ENCODE measurements at places on chromosomes 16 and 17.

DNA sequence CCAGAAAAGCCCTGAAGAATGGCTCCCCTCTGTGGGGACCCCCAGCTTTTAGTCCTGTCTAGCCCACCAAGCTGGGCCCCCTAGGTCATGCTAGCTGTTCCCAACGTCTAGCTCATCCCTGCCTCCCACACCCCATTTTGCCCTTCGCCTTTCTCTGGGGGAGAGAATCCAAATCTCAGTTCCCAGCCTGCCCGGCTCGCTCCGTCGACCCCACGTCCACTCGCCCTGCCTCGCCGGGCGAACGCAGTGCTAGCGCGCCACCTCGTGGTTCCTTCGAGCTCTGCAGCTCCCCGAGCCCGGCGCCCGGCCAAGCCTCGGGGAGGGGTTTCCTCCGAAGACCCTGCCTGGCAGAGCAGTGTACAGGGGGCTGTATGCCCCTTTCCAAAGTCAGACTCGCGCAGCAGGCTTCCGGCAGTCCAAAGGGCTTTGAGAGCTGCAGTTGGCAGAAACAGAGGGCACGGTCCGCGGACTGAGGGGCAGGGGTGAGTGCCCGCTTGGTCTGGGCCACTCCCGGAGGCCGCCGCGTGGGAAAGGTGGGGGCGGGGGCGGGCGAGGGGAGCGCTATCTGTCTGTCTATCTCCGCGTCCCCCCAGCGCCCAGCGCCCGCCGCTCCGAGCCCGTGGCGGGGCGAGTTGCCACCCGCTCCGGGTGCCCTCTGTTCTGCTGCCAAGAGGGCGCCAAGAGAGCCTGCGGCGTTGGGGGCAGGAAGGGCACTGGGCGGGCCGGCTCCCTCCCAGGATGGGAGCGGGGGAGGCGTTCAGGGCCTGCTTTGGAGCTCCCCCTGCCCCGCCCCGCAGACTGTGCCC lies 1.7 kb upstream of the DLX3 start:
- DNase-seq, result peak; percentile 58

GRCh38 chr16:88619859-88620815 lies 18.2 kb upstream of the IL17C start:
- DNase-seq, result peak; percentile 33

DNA sequence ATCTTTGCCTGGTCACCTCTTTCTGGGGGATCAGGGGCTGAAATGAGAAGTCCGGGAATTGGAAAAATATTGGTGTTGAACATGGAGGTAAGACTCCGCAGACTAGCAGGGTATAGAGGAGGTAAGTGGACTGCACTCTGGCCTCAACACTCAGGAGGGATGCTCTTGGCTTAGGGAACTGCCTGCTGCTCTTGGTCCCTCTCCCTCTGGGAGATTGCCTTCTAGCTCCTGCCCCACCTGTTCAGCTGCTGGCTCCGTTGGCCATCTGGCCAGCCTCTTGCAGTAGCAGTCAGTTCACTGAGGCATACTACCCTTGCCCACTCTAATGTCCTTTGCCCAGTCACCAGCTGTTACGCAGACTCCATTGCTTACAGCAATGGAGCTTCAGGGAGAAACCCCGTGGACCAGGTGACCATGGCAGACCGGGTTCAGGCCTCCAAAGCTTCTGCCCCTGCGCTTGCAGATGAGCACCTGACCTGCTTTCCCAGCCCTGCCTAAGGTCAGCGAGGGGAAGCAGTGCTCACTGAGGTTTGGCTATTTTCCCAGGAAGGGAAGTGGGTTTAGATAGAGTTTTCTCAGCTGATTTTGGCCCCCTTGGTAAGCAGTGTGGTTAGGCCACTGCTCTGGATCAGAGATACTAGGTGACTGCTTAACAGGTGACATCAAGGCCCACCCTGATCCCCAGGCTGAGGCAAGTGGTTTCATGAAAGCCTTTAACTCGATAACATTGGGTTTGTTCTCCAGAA lies 11.9 kb downstream of the CDK5RAP3 start:
- no peak for DNase-seq

DNA sequence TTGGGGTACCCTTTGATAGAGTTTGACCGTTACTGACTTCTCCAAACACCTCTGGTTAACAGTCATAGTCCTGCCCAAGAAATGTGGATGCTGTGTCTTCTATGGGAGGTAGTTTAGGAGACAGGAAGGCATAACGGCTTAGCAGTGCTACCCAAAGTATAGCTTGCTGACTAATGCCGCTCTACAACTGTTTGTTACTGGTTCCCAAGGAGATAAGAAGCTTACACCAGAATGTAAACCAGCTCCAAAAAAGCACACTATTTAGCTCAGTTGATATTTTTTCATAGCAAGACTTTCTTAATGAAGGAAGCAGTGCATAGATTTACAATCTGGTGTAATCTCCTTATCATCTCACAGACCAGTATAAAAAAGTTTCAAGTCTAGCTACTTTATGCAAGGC lies 95.7 kb downstream of the HS3ST3B1 start:
- DNase-seq, result no peak

GRCh38 chr16:65908568-65908967 lies 457.9 kb upstream of the CDH5 start:
- DNase-seq, result no peak

DNA sequence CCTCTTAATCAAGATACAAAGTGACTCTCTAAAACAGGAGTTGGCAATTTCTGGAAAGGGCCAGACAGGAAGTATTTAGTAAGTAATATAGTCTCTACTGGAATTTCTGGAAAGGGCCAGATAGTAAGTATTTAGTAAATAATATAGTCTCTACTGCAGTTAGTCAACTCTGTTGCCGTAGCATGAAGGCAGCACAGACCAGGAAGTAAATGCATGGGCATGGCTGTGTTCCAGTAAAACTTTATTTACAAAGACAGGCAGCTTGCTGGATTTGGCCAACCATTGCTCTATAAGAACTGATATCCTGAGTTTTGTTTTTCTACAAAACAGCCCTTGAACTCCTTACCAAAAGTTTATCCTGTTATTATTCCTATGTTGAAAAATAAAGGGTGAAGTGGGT lies 16.9 kb downstream of the LDAF1 start:
- no peak for DNase-seq

DNA sequence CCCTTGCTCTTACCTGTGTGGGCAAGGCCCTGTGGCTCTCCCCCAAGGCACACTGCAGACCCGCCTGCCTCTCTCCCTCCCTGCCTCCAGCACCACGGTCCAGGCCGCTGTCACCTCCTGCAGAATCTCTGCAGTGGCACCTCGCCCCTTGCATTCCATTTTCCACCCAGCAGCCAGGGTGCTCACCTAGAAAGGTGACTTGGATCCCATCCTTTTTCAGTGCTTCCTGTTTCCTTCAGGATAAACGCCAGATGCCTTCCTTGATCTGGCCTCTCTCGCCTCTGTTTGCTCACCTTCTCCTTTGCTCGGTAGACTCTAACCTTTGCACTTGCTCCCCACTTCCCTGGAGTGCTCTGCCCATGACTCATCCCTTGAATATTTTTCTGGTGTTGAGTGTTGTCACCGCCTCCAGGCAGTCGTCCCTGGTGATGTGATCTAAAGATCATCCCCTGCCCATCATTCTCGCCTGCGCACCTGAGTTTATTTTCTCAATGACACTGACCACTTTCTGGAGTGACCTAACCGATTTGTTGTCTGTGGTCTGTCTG lies 79.2 kb upstream of the LGALS9 start:
- no peak for DNase-seq

DNA sequence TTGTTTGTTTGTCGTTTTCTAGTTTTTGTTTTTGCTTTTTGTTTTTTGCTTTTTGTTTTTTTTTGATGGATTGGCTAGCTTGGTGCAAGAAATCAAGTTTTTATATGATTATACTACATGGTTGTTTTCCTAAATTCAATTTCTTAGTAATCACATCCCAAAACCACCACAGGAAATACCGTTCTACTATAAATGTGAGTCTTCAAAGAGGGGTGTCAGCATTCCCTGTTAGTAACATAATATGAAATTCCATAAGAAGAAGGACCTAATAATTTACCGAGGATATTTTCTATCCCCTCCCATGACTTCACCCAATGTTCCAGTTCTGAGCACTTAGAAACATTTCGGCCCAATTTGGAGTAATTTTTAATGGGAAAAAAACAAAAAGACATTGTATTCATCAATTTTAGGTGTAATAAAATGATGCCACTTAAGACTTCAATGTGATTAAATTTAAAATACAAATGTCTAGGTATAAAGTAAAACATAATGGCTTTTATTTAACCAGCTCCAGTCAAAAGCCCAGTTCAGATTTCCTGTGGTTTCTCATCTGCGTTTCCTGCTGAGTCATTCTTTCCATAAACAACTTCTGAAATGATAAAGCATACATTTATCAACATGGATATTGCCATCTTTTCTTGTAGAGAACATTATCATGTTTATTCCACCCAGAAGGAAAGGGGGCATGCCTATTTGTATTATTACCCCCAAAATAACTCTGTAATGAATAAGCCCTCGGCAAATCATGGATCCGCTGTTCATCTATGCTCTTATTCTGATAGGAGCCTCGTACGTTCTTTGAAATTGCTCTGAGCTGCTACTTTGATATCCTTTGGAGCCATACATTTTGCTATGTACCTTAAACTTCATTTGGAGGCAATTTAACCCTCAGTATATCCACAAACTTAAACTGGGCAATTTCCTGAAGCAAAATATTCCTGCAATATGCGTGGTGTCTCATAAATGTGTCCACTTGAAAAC lies 28.1 kb downstream of the HSBP1 start:
- DNase-seq, result no peak

DNA sequence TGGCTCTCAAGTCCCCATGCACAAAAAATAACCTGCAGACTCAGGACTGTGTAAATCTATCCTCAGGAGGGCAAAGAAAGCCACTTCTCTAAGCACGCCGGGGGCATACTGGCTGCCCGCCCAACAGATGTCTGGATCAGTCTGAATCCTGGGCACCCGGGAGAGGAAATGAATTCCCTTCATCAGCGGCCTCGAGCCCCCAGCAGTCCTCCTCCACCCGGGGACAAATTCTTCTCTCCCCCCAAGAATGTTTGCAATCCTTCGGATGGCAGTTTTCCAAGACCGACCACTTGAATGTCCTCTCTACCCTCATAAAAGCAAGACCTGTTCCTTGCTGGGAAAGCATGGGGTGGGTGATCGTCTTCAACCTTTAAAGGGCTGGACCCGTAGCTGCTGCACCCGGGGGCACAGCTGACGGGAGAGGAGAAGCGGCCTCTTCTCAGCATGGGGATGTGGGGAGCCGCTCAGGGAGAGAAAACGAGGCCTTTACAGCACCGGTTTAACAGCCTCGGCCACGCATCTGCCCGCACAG lies 9.4 kb upstream of the MAP2K3 start:
- DNase-seq, result no peak

DNA sequence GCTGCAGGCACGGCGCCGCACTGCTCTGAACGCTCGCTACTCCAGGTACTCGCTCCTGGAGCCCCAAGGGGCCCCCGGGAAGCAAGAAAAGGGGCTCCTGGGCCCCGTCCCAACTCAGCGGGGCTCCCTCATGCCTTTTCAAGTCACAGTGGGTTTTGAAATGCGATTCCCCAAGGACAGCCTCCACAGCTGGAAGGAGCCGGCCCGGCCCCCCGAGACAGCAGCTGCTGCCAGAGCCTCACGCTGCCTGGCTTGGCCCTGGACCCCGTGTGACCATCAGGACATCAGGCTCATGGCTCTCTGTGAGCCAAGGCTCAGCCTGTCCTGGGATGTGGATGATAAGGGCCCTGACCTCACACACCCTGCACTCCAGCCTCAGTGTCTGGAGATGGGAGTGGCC lies 80.6 kb downstream of the LMF1 start:
- DNase-seq, result no peak

GRCh38 chr17:27985736-27986399 lies 56.6 kb upstream of the NLK start:
- no peak for DNase-seq

DNA sequence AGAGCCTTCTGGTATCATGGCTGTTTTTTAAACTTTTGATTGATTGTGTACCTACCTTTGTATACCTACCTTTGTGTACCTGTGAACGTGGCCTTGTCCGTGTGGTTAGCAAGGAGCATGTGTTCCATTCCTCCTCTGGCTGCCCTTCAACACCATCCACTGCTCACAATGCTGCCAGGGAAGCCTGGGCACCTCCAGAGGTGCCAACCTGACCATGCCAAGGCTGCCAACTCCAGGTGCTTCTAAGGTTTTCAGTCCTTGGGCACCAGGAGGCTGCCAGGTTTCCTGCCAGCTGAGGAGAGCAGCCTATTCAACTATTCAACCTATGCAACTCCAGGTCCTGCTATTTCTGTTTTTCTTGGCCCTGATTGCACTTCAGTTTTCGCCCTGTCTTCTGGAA lies 17.6 kb upstream of the ARL4D start:
- no peak for DNase-seq

DNA sequence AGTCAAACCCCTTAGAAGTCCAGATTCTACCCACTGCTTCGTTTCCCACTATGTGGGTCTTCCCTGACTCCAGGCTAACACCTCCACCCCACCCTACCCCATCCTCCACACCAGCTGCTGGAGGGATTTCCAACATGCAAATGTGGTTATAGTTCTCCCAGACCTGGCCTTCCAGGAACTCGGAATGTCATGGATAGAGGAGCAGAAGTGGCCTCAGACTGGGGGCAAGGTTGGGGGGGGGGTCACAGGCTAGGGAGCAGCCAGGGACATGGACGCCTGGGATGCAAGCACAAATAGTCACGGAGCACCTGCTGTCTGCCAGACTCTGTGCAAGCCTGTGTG lies 2.0 kb downstream of the CAMKK1 start:
- no peak for DNase-seq

DNA sequence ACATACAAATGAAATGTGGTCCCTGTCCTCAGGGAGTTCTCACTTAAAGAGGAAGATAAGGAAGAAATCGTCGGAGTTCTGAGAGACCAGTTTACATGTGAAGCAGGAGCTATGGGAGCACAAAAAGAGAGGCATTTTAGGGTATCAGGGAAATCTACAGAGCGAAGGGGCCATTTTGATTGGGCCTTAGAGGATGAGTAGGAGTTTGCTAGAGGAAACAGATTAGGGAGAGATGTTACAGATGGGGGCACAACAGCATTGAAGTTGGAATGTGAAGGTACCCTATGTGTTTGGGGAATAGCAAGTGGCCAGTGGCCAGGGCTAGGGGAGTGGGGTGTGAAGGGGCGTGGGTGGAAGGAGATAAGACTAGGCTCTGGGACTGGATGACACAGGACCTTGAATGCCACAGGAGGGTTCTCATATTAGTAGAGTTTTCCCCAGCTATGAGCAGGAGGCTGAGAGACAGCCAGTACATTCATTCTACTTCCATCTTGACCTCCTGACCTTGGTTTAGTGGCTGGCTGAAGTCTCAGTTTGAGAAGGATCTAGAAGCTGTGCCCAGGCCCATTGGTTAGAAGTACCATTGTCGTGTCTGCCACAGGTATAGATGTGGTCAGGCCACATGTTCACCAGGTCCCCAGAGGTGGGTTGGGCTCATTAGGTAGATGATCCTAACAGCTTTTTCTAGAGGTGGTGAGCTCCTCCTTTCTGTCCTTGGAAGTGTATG lies 34.8 kb downstream of the CPNE2 start:
- no peak for DNase-seq

DNA sequence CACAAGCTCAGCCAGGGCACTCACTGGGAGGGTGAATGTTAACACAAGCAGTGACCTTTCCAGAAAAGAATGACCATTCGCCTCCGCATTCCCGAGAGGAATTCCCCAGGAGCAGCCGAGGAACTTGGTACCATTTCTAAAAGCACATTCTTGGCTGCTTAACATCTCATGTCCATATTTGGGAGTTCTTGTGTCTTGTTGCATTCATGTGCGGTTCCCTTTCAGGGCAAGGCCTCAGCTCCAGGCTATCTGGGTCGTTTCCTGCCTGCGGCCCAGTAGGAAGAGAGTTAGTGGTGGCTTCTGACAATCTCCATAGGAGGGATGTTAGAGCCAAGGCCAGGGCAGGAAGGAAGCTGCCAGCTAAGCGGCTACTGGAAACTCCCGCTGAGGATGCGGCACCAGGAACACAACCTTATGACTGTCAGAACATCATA lies 27.8 kb upstream of the MEAK7 start:
- no peak for DNase-seq

All from stimulated activated CD4-positive, alpha-beta T cell treated with anti-CD3 and anti-CD28 coated beads, Interleukin-1b, Interleukin-23, amount 100 ng/mL, for 48 hours (primary cell).